ENCODE measurements at places on chromosomes 2 and 18.

DNA sequence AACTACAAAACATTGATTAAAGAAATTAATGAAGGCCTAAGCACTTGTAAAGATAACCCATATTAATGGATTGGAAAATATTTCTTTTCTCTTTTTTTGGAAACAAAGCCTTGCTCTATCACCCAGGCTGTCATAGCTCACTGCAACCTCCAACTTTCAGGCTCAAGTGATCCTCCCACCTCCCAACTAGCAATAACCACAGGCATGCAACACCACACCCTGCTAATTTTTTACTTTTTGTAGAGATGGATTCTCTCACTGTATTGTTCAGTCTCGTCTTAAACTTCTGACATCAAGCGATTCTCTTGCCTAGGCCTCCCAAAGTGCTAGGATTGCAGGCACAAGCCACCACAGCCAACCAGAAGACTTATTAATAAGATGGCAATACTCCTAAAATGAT is 73.4 kb upstream of the NDUFV2 start:
- DNase-seq = no peak

GRCh38 chr2:143289025-143289424 is 159.8 kb downstream of the ARHGAP15 start:
- DNase-seq = no peak

- DNase-seq = no peak
Measured at GRCh38 chr2:36405183-36405582, 49.6 kb downstream of the CRIM1 start.

DNA sequence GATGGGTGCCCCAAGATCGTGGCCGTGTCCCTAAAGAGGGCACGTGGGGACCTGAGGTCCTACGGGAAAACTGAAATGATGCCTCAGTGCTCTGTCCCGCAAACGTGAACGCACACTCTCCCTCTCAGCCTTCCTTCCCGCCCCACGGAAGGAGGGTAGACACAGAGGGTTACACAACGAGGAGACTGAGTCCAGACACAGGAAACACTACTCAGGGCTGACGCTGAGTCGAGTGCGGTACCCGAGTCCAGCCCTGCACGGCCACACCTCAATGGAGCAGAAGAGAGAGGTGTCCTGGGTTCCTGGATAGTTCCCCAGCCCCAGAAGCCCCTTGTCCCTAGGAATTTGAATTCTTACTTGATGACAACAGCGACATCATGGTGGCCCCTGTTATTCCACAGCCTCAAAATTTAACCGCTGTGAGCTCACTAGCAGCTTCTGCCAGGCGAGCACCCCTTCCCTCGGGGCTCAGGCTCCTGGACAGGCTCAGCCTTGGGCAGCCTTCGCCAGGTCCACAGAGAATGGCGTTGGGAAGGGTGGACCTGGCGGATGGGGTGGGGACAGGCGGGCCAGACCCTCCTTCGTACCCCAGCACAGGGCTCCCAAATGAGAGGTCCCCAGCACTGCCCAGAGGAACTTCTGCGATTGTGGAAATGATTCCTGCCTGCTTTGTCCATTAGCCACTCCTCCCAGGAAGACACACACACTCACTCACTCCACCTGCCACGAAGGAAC is 980 bp upstream of the RNPEPL1 start:
- peak; percentile 67 for DNase-seq

DNA sequence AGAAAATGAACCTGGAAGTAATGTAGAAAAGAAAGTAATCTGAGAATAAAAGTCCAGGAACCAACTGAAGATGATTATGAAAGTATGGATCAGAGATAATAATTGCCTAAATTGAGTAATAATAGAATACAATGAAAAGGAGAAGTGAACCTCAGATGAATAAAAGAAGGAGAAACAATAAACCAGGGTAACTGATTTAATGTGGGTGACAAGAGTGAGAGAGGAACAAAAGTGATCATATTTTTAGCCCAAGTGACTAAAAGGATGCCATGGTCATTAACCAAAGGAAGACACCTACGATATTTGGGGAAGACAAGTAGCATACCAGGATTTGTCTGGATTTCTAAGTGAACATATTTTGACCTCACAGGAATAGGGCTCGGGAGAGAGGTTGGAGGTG is 600.6 kb downstream of the RNF144A start:
- DNase-seq = no peak

DNA sequence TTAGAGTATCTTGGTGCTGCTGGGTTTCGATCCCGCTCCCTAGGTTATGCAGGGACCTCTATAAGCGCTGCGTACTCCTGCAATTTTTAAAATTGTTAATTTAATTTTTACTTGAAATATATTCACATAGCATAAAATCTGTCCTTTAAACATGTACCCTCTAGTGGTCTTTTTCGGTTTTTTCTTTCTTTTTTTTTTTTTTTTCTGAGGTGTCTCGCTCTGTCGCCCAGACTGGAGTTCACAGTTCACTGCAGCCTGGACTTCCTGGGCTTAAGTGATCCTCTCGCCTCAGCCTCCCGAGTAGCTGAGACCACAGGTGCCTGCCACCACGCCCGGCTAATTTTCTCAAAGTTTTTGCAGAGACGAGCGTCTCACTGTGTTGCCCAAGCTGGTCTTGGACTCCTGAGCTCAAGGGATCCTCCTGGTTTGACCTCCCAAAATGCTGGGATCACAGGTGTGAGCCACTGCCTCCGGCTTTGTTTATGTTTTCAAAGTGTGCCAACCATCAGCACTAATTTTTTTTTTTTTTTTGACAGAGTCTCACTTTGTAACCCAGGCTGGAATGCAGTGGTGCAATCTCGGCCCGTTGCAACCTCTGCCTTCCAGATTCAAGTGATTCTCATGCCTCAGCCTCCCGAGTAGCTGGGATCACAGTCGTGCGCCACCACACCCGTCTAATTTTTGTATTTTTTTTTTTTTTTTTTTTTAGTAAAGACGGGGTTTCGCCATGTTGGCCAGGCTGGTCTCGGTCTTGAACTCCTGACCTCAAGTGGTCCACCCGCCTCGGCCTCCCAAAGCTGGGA is 585 bp upstream of the MOB1A start:
- DNase-seq = no peak

DNA sequence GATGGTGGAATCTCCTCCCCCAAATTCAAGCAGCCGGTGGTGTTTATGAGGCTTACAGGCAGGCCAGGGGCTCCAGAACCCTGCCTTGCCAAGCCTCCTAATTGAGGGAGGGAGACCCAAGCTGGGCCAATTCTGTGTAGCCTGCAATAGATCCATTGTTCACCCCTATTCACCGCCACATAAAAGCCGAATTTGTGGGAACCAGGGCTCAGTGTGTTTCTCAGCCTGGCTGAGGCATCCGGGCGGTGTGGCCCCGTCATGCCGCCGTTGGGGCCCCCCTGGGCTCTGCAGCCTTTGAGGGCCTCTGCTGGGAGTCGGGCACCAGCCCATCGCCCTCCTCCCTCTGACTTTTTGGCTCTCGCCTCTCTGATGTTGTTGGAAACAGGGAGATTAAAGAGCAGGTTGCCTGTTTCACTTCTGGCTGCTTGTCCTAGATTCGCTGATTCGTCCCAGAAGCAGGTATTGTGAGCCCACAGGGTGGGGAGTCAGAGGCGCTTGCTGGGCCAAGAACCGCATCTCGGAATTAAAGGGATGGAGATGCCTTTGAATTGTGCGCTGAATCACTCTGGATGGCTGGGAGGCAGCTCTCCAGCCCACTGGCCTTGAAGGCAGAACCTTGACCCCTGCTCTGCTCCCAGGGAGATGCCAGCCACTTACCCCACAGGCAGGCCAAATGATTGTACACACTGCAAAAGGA is 14.7 kb upstream of the OTOS start:
- DNase-seq = no peak

DNA sequence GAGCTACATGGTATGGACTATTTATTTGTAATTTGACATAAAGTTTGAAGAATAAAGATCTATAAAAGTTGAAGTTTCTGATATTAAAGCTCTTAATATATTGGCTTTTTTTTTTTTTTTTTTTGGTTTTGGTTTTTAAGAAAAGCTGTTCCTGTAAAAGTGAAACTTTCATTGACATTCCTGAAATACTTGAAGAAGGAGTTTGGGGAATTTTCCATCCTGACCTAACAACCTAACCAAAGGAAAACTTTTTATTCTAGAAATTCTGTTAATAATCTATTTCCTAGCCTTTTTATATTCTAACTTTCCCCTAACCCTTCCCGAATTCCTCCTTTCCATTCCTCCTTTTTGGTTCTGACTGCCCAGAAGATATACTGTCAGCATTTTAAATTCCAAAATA is 83.7 kb downstream of the ACSL3 start:
- DNase-seq = no peak

GRCh38 chr2:84991404-84992160 is 20.6 kb downstream of the KCMF1 start:
- no peak for DNase-seq

DNA sequence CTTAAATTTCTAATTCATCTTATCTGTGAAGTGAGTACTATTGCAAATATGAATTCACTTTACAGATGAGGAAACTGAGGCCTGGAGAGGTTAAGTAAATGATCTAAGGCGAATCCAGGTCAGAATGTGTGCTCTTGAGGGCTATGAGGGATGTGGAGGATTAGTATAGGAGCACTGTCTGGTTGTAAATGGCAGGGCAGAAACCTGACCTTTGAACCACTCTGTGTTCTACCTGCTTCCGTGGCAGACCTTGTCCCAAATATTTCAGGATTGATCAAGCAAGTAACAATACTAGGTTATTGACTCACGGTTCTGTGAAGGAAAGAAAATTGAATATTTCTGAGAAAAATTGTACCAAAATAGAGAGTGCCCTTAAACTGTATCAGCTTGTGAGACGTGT is 74.7 kb downstream of the PTPRM start:
- no peak for DNase-seq

DNA sequence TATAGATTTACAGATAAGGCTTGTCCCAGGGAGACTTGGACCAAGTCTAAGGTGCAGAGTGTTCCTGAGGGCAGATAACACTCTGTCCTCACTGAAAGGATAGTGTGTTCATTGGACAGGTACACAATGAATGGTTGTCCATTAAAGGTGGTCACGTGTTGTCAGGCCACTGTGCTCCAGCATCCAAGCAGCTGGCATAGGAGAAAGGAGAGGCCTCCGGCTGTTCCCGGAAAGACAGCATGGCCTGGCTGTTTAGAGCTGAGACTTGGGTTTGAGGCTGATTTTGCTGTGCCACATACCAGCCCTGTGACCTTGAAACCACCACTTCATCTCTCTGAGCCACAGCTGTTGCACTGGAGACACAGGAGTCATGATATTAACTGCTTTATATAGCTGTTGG is 19.6 kb upstream of the SULT1C3 start:
- DNase-seq = no peak

- DNase-seq = no peak
Measured at GRCh38 chr2:39241588-39241987, 2.2 kb downstream of the CDKL4 start.

DNA sequence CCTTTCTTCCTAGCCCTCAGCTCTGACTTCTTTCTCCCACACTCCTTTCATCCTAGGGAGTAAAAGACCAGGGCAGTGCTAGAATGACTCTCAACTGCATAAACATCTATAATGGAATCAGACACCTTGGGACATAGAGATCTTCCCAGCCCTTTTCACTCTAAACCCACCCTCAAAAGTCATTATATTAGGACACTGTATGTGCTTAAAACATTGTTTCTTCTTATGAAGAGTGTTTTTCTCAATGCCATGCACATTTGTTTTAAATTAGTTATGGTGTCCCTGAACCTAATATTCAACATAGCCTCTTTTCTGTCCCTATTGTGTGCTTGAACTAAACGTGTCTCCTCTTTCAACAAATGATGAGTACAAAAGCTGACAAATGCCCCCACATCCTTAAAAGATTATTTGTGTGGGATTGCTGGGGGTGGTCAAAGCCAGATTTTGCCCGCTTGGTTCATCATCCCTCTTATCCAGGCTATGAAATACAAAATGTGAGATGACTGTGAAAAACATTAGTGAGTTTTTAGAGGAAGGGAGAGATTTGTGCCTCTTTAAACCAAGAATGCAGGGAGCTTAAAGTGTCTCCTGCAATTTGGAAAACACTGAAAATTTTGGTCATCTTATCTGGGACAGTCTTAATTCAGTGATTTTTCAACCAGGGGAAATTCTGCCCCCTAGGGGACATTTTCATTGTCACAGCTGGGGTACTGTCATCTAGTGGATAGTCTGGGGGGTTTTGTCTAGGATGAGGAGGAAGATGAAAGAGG is 29.0 kb downstream of the SERPINB5 start:
- DNase-seq = no peak

DNA sequence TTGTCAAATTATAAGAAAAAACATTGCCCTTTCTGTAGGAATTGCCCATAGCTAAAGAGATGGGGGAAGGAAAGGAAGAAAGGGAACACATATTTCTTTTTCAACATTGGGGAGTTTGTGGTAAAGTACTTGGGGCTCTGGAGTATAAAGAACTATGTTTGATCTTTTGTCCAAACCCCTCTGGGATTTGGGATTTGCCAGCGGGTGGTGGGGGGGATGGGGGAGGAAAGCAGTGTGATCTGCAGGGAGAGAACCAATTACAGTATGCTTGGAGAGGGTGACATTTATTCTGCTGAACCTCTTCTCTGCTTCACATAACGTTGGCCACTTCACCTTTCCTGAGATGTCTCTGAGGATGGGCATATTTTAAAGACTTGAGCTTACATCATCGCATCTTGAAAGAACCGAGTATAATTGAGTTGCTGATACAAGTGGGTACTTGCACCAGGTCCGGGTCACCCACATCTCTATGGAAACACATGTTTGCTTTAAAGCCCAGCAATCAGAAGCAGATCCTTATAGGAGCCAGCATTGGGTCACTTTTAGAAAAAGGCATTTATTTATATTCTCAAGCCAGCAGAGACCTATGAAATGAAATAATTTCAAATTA is 73.1 kb downstream of the SPATS2L start:
- no peak for DNase-seq

GRCh38 chr2:46146866-46147502 is 150.2 kb upstream of the EPAS1 start:
- DNase-seq = no peak

GRCh38 chr2:113829270-113829669 is 60.6 kb upstream of the ACTR3 start:
- no peak for DNase-seq

- DNase-seq = no peak
Measured at GRCh38 chr18:49225160-49225559, 235.3 kb downstream of the DYM start.
